ENCODE measurements at places on chromosomes 4 and X.

- no peak for DNase-seq
These were observed 728.7 kb downstream of the IL1RAPL1 start for GRCh38 chrX:29315931-29316330.

- DNase-seq = no peak
These were observed 15.6 kb downstream of the LAMTOR3 start for GRCh38 chr4:99878604-99879003.

GRCh38 chr4:181503687-181504390 is 739.4 kb upstream of the TENM3 start:
- no peak for DNase-seq

DNA sequence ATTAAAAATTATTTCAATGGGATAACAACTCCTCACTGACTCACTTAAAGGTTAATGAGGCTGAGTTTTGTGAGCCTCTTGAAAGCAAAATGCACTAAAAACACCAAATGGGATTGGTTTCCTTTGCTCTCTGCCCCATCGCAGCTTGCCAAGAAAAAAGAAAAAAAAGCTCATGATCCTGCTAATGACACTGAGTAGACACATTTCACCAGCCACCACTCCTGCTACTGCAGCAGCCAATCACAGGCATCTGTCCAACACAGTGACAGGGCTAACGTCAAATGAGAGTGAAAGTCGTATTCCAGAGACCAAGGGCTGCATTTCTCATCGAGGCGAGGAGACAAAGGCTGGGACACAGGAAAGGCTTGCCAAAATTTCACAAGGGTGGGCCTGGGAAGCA is 5.2 kb downstream of the APBB2 start:
- no peak for DNase-seq

- DNase-seq = no peak
These were observed 165.6 kb downstream of the C4orf33 start for GRCh38 chr4:129261584-129261983.

GRCh38 chr4:165926307-165926706 is 53.3 kb downstream of the TLL1 start:
- no peak for DNase-seq

GRCh38 chr4:58144721-58145120 is 1034.5 kb upstream of the IGFBP7 start:
- no peak for DNase-seq

Measured in stimulated activated CD4-positive, alpha-beta T cell treated with anti-CD3 and anti-CD28 coated beads, Interleukin-1b, Interleukin-23, amount 100 ng/mL, for 1 hour (primary cell).